ENCODE measurements at places on chromosomes 12 and 14.

DNA sequence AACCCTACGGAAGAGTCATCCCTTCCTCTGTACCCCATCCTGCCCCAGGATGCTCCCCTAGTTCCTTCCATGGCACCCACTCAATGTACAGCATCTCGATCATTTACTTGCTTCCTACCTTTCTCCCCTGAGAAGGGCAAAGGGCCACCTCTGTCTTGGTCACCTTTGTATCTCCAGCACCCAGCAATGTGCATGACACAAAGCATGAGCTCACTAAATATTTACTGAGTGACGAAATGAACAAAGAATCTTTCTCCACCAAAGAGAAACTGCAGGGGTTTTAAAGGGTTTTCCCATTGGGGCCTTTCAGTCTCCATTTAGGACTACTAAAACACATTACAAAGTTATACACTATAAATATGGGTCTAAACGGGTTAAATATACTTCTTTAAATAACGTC is 30.6 kb downstream of the ATG14 start:
- no peak for DNase-seq

DNA sequence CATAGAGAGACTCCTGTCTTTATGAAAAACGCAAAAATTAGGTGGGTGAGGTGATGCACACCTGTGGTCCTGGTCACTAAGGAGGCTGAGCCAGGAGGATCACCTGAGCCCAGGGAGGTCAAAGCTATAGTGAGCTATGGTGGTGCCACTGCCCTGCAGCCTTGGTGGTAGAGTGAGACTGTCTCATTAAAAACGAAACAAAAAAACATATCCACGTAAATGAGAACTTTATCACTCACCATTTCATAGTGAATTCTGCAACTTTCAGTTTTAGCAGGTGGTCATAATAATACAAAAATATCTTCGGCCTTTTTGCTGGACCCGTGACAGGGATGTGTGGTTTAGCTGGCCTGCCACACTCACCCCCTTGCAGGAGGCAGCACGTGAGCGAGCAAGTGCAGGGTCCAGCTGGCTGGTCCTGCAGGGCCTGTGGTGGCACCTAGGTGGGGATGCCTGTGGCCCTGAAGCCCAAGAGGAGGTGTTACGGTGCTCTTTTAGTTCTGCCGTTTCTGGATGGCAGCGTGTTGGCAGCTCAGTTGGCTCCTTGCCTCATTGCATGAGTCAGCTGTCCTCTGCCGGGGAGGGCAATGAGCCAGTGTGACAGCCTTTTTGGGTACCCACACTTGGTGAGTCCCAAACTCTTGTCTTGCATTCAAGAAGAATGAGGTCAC is 1330.7 kb upstream of the TMEM132C start:
- no peak for DNase-seq

- no peak for DNase-seq
Measured at GRCh38 chr12:50188875-50189575, 21.9 kb upstream of the CERS5 start.

- no peak for DNase-seq
Measured at GRCh38 chr12:51199366-51199945, 18.4 kb downstream of the POU6F1 start.

GRCh38 chr14:68040633-68041369 is 221.2 kb downstream of the RAD51B start:
- no peak for DNase-seq

DNA sequence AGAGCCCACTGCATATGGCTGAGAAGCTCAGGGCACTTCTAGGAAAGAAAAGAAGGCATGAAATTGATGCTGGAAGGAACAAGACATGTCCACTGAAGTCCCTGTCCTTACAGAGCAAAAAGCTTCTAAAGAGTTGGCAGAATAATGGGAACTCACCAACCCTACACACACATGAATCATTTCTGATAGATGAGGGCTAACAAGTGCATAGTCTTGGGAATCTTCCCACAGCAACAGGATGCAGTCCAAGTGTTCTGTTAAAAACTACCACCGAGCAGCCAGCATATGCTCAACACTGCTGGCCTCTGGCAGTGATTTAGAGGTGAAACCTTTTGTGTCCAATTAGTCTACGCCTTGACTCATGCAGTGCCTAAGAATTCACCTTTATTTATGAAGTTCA is 44.8 kb downstream of the RHOJ start:
- no peak for DNase-seq

GRCh38 chr12:121112496-121112895 is 20.2 kb upstream of the P2RX7 start:
- DNase-seq, result no peak

DNA sequence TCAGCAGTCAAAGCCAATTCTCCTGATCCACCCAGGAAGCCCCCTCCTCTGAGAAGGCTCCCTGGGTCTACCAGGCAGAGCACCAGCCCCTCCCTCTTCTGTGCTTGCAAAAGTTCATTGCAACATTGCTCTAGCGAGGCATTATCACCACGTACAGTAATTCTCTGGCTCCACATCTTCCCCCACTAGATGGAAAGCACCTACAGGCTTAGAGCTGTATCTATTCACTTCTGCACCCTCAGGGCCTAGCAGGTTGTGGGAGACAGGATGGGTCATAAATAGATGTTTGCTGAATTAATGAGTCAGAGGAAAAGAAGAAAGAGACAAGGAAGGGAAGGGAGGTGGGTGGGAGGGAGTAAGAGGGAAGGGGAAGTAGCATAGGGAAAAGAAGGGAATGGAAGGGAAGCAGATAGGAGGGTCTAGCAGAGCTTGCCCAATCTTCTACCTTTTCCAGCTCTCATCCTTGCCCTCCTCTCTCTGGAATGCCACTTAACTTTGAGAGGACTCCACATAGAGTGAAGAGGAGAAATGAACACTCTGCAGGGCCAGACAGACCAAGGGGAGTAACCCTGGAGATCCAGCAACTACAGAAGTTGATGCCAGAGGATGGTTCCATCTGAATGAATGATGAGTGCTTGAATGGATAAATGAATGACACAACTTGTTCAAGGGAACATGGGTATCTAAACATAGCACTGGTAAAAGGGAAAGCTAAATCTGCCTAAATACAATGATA is 42.0 kb upstream of the NT5DC3 start:
- DNase-seq, result no peak

GRCh38 chr14:87916886-87917275 is 76.1 kb downstream of the GALC start:
- no peak for DNase-seq

DNA sequence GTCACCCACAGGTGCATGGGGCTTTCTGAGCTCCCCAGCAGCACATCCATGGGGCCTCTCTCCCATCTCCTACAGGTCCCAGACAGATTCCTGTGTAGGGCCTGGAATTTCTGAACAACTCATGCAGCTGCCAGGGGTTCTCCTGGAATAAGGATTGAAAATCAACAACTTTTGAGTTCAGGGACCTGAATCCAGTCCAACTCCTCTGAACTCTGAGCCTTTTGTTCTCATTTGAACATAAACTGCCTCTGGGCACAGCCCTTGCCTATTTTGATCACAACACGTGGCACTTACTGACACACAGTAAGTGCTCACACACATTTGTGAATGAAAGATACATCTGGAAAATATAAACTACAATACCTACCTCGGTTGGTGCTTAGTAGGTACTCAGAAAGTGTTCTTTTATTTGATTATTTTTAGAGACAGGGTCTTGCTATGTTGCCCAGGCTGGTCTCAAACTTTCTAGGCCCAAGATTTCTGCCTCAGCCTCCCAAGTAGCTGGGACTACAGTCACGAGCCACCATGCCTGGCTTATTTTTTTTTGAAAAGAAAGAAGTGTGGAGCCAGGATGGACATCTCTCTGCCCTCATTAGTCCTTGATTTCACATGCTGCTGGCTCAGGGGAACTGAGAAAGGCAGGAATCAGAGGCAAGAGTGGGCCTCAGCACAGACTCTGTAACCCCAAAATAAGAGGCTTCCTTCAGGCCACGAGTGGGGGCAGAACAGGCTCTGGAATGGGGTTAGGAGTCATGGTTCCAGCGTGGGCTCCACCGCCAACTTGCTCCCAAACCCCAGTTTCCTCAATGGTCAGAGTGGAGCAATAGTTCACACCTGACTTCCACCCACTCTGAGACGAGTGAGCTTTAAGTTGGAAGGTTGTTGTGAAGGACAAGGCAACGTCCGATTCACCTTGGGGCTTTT is 27.0 kb downstream of the SYNE3 start:
- DNase-seq, result no peak

- no peak for DNase-seq
Measured at GRCh38 chr12:55722948-55723347, 2.8 kb downstream of the RDH5 start.

DNA sequence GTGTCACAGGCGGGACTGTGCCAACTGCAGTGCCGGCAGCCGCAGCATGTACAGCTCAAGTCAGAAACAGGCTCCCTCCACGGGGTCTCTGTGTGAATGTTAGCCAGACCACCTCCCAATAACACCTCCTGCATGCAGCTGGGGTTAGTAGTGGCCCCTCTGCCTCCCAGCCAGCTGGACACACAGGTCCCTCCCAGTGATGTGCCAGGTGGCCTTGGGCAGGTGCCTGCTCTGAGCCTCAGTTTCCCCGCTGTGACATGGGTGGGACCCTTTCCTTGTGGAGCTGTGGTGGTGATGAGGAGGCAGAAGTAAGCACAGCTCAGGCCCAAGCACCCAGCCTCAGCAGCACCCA is 139.9 kb downstream of the ADGRD1 start:
- DNase-seq, result no peak

GRCh38 chr12:111488271-111488670 is 82.5 kb downstream of the SH2B3 start:
- DNase-seq, result no peak

DNA sequence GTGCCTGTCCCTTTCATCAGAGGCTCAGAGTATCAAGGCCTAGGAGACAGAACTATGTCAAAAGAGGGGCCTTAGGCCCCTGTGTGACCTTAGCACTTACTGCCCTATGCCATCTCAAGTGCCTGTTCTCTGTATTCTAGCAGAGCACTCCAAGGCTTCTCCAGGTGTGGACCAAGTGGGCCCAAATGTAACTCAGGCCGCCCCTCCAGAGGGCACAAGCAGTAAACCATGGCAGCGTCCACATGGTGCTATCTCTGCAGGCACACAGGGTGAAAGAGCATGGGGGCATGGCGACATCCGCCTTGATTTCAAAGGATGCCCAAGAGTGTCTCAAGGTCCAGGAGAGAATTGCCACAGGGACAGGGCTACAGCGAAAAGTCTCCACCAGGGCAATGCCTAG is 628.7 kb downstream of the RPS29 start:
- no peak for DNase-seq

- no peak for DNase-seq
Measured at GRCh38 chr12:88658009-88658408, 77.7 kb upstream of the KITLG start.

GRCh38 chr12:104457746-104458693 is 1.3 kb downstream of the CHST11 start:
- DNase-seq, result no peak

DNA sequence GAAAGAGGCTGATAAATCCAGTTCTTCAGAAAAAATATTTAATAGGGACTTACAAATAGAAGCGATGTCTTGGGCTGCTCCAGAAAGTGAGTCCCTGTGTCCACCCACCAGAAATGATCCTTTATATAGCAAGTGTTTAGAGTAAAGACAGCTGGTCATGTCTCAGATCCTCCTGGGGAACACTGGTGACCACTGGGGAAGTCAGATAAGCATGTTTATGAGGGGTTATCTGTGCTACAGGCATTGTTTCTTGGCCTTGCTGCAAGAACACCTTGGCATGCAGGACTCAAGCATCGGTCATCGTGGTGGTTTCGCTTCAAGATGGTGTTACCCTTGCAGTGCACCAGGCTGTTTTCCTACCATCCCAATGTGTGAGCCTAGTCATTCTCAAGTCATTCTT is 27.2 kb downstream of the CPM start:
- DNase-seq, result no peak

DNA sequence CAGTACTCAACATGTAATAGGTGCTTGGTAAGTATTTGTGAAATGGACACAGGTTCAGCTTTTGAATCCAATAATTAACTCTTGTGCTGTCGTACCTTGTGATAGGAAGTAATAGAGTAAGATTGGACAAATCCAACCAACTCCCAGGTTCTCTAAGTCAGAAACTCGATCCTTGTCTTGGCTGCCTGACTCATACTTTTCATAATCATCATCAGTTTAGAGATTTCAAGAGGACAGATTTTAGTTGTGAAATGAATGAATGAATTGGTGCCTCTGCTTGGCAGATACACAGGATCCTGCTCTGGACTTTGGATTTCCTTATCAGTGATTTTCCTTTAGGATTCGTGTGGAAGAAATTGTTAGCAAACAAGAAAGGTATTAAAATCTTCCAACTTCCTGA is 1145.2 kb downstream of the AACS start:
- DNase-seq, result no peak

- no peak for DNase-seq
Measured at GRCh38 chr12:94267537-94267872, 119.1 kb downstream of the PLXNC1 start.

GRCh38 chr14:93691042-93691780 is 97.1 kb downstream of the PRIMA1 start:
- DNase-seq, result no peak

DNA sequence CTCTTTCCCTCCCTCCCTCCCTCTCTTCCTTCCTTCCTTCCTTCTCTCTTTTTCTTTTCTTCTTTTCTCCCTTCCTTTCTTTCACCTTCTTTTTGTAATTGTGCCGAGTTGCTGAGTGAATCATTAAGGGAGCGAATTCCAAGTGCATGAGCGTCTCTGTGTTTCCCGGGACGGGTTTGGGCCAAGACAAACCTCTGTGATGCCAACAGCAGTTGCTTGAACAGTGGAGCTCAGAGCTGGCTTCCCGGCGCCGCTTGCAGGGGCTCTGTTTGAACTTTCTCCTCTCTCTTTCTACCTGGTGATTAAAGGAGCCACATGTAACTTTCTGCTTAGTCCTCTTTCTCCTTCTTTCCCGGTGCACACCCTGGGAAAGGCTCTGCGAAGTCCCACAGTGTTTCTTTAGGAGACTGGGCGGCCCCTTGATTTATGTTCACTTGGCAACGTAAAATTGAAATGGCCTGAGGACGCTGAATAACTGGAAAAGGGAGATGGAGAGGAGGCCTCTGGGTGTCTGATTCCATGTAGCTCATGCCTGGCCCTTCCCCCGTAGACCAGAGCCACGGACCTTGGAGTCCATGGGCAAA is 33.7 kb upstream of the MAP1LC3B2 start:
- peak; percentile 90 for DNase-seq

- no peak for DNase-seq
Measured at GRCh38 chr12:93441081-93441616, 598 bp downstream of the UBE2N start.

DNA sequence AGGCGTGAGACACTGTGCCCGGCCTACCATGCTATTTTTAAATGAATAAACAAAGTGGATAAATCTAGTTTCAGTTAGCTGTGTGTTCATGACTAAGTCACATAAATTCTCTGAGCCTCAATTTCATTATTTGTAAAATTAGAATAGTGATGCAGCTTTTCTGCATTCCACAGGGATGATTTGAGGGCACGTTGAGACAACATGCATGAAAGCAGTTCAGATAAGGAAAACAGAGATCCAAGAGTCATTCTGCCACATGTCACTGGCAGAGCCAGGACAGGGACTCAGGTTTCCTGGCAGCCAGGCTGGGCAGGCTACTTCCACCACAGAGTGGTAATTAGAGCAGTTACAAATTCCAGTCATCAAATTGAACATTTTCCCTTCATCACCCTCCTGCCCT is 2.9 kb upstream of the PPP4R4 start:
- peak; percentile 10 for DNase-seq

All from GM04504 (cell line).